ENCODE measurements at places on chromosomes 16 and 17. TPM values are rescaled to one million over a fixed set of nuclear protein-coding genes. Genes with fewer than 3 reads are reported as not detected.

GRCh38 chr17:50056961-50057330 is 1.0 kb downstream of the ITGA3 start:
- no peak for DNase-seq

DNA sequence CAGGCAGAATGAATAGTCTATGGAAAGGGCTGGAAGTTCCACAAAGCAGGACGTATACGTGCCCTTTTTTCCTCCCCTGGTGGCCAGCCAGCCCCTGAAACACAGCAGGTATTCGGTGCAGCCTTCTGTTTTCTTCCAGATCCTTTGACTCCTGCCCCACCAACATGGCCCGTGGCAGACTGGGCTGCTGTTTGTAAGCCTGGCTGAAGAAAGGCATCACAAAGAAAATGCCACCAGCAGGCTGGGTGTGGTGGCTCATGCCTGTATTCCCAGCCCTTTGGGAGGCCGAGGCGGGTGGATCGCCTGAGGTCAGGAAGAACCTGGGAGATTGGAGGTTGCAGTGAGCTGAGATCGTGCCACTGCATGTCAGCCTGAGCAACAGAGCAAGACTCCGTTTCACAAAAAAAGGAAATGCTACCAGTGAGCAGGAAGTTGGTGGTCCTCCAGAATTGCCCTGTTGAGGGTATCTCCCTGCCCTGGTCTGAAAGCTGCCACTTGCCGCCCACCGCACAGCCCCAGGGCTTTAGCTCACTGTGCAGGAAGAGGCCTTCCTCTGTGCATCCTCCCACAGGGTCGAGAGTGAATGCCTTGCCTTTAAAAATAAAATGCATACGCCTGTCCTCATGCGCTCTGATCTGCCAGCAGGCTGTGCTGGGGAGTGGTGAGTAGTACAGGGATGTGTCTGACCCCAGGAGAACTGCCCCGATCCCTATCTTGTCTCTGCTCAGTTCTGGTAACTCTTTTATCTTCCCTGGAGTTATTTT is 587.7 kb downstream of the MAF start:
- no peak for DNase-seq

DNA sequence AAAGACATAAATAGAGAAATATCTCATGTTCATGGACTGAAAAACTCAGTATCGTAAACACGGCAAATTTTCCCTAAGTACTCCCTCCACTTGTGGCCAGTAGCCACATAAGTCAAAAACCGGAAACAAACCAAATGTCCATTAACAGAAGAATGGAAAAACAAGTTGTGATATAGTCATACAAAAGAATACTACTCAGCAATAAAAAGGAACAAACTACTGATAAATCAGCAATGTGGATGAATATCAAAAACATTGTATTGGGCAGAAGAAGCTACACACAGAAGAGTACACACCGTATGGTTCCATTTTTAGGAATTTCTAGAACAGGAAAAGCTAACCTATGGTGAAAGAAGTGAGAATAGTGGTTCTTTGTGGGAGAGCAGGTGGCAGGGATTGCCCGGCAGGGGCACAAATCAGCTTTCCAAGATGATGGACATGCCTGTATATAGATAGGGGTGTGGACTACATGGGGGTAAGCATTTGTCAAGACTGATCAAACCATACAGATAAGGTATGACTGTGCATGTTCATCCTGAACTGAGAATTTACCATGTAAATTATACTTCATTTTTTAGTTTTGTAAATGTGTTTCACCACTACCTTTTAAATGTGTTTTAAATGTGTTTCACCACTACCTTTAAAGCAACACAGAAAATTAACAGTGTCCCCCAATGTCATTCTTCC is 172.8 kb upstream of the CDH5 start:
- DNase-seq = no peak

GRCh38 chr17:82400830-82401229 is 17.3 kb upstream of the HEXD start:
- DNase-seq = no peak

DNA sequence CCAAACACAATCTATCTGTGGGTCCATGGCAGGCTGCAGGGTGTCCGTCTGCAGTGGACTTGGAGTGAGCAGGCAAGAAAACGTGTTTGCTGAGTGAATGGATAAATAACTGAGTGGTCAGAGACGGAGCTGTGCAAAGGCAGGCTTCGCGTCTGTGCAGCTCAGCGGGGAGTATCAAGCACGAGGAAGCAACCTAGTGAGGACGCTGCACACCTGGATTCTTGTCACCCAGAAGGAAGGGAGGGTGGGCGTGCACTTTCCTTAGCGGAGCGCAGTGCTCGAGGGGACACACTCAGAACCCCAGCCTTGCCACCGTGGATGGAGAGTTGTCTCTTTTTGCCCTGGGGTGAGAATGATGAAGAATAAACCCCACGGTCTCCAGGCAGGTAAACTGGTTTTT is 1.5 kb upstream of the RCVRN start:
- DNase-seq = no peak

DNA sequence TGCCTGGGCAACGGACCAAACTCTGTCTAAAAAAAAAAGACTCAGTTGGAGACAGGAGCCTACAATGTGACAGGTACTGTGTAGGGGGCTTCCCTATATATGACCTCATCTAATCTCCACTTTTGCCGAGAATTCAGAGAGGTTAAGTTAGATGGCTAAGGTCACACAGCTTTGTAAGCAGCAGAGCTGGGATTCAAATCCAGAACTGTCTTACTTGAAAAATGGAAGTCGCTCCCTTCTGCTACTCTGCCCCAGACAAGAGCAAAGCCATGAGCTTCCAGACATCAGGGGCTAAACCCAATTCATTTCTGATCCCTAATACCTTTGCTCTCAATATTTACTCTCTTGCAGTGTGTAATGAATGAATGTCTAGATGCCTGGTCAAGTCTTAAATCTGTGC is 41.5 kb upstream of the ABCC12 start:
- no peak for DNase-seq

DNA sequence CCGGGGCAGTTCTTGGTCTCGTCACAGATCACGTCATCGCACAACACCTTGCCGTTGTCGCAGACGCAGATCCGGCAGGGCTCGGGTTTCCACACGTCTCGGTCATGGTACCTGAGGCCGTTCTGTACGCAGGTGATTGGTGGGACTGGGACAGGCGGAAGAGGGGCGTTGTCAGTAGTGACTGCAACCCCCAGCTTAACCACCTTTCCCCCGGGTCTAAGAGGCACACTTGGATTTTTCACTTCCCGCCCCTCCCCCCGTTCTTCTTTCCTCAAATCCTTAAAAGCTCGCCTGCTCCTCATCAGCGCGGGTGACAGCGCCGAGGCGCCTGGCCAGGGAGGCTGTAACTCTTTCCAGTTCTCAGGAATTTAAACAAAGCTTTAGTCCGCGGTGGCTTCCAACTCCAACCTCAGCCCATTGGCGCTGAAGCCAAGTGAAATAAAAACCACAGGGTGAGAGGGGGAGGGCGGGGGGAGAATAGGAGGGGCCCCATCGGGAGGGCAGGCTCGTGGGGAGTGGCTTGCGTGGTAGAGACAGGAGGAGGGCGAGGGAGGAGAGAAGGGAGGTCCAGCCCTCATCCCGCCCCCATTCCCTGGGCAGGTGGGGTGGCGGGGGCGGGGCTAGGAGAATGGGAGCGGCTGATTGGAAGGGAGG is 1.5 kb downstream of the COL1A1 start:
- DNase-seq = no peak

DNA sequence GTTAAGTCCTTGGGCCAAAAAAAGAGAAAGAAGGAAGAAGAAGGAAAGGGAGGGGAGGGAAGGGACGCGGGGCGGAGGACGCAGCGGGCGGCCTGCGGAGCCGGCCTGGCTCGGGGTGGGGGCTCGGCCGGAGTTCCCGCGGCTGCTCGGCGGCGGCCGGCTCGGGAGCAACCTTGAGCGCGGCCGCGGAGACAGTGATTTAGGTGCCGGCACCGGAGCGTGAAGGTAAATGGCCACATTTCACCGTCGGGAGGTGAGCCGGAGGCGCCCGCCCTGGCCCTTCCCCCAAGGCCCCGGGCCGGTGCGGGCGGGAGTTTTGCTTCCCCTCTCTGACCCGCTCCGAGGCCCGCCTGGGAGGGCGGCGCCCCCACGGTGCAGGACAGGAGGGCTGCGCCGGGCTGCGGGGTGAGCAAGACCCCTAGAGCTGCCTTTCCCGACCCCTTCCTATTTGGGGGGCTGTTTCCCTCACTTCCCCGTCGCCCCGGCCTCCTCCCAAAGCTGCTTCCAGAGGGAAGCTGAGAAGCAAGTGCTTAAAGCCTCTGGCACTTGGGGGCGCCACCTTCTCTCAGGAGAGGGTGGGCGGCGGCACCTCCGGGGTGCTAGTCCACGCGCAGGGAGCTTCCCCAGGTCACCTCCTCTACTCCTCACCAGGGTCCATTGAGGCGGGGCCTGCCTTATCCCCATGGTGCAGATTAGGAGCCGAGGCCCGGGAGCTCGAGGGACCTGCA is 56.5 kb downstream of the MRM1 start:
- DNase-seq = peak; percentile 52

GRCh38 chr16:85627089-85627488 is 14.0 kb downstream of the GSE1 start:
- no peak for DNase-seq

GRCh38 chr16:85123891-85124635 is 11.8 kb upstream of the CIBAR2 start:
- DNase-seq = no peak

DNA sequence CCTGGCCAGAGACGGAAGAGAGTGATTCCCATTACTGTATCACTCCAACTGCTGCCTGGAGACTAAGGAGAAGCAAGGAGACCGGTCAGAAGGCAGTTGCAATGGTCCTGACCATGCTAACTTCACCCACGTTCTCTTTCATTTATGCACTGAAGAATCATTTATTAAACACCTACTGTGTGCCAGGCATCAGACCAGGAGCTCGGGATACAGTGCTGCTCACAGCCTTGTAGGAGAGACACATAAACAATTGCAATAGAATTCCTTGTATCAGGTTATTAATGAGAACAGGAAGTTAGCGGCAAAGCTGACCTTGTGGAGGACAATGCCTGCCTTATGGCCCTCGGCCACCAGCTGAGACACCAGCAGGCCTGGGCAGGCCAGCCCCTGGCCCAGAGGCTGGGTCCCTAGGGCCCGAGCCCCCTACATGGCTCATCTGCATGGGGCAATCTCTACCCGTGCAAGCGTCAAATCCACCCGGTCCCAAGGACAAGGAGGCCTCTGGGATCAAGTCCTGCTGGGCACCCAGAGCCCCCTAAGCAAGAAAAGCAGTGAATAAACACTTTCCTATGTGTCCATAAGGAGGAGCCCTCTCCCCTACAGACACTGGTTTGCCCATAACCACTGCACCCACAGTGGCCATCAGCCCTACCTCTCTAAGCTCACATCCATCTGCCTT is 8.6 kb upstream of the ENPP7 start:
- no peak for DNase-seq

DNA sequence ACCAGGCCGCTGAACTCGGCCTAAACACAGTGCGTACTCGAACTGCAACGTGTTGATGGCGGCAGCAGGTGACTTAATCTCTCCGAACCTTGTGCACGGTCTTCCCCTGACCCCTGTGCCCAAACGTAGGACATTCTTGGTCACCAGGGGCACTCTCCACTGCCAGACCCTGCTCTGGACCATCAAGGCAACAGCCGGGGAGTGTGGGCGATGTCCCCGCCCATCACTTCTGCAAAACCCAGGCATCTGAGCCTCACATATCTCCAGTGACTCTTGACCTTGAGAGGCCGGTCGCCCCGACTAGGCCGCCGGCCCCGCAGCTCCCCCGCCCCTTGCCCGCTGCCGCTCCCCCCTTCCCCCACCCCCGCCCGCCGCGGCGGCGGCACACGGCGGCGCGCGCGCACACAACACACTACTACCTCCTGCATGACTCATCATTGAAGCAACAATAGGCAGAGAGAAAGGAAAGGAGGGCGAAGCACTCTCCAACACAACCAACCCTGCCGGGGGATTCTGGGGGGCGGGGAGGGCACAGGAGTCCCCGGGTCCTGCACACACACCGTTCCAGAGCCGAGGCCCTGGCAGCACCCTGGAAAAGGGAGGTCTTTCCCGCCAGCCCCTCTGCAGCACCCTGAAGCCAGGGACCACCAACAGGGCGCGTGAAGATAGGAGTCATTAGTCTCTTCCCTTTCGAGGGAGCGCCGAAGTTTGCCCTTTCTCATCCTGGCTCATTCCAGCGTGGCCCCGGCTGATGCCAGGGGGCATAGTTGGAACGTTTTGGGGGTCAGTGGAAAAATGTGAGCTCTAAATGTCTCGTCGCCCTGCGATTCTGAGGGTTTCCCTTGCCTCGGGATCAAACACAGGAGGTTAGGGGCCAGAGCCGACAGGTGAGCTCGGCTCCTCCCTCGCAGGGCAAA is 1.9 kb downstream of the MNT start:
- no peak for DNase-seq

GRCh38 chr16:11056993-11057649 is 112.8 kb downstream of the CLEC16A start:
- DNase-seq = no peak

GRCh38 chr16:64311241-64311640 is 810.6 kb downstream of the CDH11 start:
- DNase-seq = no peak

GRCh38 chr17:81020767-81021497 is 14.0 kb upstream of the BAIAP2 start:
- DNase-seq = no peak

DNA sequence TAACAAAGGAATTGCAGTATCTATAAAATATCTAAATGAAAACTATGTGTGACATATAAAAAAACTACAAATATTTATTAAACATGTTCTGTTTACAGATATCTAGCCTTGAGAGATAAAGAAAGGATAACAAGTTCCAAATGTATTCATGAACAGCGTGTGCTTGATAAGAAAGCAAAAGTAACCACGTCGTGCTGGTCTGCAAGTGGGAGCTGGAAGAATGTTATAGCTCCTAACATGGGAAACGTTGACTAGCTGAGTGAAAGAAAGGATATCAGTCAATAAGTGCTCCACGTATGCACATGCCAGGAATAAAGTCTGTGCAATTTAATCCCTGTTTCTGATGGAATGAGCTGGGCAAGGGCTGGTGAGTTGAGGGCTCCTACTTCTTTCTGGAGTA is 71.2 kb upstream of the CDYL2 start:
- no peak for DNase-seq

DNA sequence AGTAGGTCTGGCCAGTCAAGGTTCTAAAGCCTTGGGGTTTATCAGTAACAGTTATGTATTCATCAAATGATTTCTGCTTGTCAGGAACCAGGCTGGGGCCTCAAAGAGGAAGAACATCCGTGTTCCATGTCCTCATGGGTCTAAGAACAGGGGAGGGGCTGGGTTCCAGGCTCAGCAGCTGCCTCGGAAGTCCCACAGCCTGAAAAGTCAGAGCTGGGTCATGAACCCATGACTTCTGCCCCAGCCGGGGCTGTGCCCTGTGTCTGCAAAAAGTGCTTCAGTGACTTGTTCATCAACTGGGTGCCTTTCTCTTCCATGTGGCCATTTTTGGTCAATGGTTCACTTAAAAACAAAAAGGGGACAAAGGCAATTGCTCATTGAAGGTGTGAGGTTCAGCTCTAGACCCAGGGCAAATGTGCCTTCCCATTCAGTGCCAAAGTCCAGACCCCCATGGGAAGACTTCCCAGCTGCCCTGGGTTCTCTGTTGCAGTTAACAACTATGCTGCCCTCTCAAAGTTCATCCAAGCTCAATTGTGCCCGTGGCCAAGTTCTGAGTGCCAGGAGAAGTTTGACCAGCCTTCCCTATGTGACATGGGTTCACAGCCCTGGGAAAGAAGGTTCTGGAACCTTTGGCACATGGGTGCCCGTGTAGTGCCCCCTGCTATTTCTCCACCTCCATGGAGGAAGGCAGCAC is 18.5 kb downstream of the TBKBP1 start:
- no peak for DNase-seq

The KIF18B gene
- polyA plus RNA-seq = 20.8 TPM

The ERI2 gene
- polyA plus RNA-seq = 41.4 TPM

The NOXO1 gene
- 1.3 TPM for polyA plus RNA-seq

The KLHL10 gene
- polyA plus RNA-seq = 0.16 TPM

The VPS35L gene
- 64.6 TPM for polyA plus RNA-seq

The MPP2 gene
- polyA plus RNA-seq = 6.8 TPM

The SETD6 gene
- polyA plus RNA-seq = 46.0 TPM
